ENCODE measurements at places on chromosomes 3 and 15.

GRCh38 chr3:194270627-194271459, 80.3 kb downstream of the CPN2 start:
- peak; percentile 83 for DNase-seq

DNA sequence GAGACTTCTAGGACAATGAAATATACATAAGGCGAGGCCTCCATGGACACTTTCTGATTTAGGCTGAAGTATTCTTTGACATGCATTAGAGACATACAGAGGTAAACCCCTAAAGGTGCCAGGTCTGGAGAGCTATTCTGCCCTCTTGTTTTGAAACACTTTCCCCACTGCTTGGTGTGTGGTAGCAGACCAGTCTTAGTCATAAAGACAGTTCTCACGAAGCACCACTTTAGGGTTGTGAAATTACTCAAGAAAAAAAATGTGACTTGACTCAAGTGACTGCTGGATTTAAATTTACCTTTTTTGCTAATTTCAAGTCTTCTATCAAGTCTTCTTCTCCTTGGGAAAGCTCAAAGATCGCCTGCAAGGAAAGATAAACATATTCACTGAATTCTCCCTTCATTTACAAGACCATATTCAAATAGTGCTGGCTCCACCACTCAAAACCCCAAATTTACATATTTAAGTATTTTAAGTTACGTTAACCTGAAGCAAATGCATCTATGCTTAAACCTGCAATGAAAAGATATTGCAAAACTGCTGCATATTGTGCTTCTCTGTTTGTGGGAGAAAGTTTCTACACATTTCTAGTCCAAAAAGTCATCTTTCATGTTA, 48.4 kb downstream of the ARHGEF3 start:
- no peak for DNase-seq

DNA sequence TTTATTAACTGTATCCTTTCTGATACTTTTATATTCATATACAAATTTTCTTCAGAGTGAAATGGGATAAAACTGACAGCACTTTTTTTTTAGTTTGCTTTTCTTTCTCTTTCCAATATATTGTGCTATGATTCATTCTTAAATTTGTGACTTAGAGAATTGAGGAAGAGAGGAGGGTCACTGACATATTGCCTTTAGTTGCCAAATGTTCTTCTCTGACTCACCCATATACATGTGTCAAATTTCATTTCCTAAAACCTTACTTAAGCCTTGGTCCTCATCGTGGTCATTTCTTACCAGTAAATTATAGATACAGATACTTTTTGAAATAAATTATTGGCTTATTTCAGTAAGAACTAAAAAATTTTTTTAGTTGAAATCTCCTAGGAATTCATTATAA, 53.9 kb downstream of the CLASP2 start:
- no peak for DNase-seq

GRCh38 chr15:82969353-82969752, 16.7 kb upstream of the RAMAC start:
- DNase-seq = no peak

DNA sequence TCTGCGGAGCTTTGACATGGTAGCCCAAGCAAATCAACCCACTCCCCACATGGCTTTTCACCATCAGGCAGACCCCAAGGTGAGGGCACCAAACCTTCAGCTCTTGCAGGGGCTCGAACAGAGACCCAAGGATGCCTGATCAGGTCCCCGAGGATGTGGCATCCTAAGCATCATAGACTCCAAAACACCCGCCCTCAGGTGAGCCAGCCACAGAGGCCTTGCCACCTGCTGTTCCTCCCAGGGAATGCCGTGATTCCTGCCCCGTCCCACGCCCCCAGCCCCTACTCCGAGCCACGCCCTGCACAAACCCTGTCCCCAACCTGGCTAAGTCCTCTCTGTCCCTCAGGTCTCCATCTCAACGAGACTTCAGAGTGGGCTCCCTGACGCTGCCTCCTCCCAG, 34.7 kb upstream of the SLC41A3 start:
- no peak for DNase-seq

- DNase-seq = peak; percentile 46
Observed at GRCh38 chr15:45023659-45024225, 747 bp downstream of the SORD start.

GRCh38 chr3:187084126-187084525, 55.2 kb downstream of the RPL39L start:
- DNase-seq = peak; percentile 87

DNA sequence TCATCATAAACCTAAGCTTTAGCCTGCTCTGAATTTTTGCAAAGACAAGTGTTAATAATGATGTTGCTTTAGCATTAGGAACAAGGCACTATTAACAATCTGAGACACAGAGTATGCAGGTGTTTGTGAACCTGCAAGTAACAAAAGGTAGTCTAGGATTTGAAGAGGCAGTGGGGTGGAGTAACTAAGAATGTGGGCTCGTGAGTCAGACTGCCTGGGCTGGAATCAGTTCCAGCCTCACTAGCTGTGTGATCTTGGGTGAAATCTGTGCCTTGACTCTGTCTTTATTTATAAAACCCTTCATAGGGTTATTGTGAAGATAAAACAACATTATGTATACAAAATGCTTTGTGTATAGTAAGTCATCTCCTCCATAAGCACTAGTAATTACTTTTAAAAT, 610.6 kb upstream of the CFAP20DC start:
- no peak for DNase-seq

GRCh38 chr3:188946351-188947240, 225.2 kb upstream of the TPRG1 start:
- no peak for DNase-seq

- no peak for DNase-seq
Observed at GRCh38 chr3:58962040-58962651, 87.7 kb downstream of the CFAP20DC start.

DNA sequence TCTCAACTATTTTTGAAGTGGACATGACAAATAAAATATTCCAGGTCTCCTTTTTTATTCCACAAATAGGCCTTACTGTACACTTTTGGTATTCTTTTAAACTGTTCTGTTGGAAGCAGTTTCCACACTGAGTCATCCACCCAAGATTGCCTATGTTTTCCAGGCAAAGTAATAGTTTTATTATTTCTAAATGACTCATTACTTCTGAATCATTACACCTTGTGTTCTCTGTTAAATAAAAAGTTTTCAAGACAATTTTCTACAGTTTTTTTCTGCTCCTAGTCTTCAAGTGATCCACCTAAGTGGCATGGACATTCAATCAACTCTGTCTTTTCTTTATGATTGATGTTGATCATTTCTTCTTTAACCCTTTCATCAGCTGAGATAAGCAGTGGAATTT, 26.5 kb downstream of the PPP2R3A start:
- DNase-seq = peak; percentile 25

GRCh38 chr3:50326182-50326541, 1.9 kb downstream of the TUSC2 start:
- DNase-seq = no peak

DNA sequence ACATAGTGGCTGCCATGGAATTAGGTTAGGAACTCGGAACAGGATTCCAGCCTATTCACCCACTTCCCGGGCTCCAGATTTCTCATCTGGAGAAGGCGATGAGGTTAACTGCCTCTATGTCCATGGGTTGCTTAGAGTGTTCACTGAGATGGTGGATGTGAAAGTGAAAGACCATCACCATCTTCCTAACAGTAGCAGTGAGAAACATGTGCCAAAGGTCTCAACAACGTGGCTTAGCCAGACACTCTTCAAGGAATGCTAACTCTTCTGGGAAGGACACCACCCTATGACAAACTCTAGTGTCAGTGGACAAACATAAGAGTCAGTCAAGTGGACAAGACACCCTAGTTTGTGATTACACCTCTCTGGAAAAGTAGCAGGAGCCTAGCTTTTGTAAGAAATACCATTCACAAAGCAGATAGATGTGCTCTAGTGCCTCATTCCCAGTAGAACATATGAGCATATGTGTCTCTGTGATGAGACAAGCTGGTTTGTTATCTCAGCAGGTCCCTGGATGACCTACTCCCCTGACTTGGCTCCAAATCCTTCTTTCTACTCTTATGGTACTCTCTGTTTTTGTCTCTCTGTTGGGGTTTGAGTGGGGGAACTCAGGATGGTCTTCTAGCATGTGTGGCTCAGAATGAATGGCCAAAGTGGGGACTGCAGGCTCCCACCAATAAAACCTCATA, 210.2 kb upstream of the WNT5A start:
- DNase-seq = no peak

DNA sequence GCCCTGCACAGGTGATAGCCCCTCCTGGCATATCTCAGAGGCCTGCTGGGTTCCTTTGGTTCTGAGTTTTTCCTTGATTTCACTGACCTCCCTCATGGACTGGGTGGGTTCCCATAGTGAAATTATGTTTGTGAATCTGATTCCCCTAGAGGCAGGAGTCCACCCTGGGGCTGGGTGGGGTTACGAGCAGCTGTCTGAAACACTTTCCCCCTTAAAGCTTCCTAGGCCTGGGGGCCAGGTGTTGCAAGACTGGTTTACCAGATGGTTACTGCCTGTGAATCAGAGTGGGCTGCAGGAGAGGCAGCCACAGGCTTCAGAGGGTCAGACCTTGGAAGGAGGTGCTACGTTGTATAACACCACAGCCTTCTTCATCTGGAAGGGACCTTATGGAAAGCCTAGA, 34.3 kb downstream of the IL20RB start:
- DNase-seq = no peak

GRCh38 chr15:73851689-73852088, 21.7 kb upstream of the TBC1D21 start:
- peak; percentile 65 for DNase-seq

DNA sequence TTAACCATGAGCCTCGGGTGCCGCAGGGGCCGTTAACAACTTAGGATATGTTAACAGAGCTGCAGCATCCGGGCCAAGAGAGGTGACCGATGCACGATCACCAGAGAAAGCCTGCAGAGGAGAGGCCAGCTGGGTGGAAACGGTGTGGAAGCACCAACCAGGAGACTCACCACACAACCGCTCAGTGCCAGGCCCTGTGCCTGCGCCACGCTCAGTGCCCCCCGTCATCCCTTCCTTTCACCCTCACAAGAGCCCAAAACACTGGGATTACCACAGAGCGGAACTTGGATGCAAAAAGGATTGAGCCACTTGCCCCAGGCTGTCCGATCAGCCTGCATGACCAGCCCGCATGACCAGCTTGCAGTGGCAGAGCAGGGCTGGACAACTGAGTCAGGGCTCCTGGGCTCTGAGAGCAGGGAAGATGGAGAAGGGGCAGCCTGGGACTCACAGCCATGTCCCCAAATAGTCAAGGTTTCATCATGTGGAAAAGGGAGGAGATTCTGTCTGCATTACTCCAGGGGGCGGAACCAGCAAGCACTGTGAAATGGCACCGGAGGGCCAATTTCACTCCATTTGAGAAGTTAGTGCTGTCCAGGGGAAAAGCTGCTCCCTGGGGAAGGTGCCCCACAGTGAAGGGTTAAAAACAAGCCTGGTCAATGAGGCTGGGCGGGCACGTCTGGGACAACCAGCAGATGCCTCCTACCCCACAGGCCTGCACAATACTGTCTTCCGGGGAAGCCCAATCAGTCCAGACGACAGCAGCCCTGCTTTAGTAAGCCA, 156.8 kb downstream of the ATP10A start:
- no peak for DNase-seq

- DNase-seq = peak; percentile 38
Observed at GRCh38 chr3:126170073-126170777, 10.2 kb downstream of the ALDH1L1 start.

DNA sequence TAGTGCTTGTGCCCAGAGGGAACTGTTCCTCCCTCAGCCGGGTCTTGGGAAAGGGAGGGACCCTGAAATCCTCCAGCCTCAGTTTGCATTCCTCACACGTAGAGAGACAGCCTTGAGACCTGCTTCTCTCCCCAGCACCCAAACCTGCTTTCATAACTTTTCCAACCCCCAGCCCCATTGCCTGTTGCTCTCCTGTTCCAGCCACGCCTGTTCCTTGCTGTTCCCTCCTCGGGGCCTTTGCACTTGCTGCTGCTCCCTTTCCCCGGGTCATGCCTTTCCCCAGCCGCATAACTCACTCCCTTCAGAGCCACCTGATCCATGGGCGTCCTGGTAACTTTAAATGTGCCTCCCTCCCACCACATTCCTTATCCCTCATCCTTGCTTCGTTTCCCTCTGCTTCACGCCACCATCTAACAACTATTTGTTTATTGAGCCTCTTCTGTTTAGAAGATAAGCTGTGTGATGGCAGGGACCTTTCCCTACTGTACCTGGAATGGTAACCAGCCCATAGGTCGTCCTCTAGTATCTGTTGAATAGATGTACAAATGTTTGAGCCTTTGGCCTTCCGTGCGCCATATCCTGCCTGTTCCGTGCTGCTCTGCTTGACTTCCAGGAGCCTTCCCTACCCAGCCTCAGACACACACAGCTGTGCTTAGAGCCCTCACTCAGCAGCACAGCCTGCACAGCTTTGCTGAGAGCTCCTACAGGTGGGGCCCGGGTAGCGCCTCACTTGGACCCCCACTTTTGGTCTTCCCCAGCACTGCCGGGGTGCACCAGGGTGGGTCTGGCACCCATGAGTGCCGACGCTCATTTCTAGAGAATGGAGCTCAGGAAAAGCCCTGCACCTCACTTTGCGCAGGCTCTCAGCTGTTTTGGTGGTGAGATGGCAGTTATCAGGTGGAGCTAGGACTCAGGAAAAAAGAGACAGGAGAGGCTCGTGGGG, 60.2 kb downstream of the SCN5A start:
- no peak for DNase-seq

- no peak for DNase-seq
Observed at GRCh38 chr3:5020242-5020722, 41.0 kb downstream of the BHLHE40 start.

GRCh38 chr3:71463617-71464016, 119.9 kb downstream of the FOXP1 start:
- DNase-seq = no peak

- DNase-seq = no peak
Observed at GRCh38 chr3:12316253-12316652, 27.4 kb downstream of the PPARG start.

GRCh38 chr3:71316066-71316777, 267.3 kb downstream of the FOXP1 start:
- DNase-seq = no peak

- no peak for DNase-seq
Observed at GRCh38 chr15:22954326-22954725, 25.8 kb downstream of the CYFIP1 start.

DNA sequence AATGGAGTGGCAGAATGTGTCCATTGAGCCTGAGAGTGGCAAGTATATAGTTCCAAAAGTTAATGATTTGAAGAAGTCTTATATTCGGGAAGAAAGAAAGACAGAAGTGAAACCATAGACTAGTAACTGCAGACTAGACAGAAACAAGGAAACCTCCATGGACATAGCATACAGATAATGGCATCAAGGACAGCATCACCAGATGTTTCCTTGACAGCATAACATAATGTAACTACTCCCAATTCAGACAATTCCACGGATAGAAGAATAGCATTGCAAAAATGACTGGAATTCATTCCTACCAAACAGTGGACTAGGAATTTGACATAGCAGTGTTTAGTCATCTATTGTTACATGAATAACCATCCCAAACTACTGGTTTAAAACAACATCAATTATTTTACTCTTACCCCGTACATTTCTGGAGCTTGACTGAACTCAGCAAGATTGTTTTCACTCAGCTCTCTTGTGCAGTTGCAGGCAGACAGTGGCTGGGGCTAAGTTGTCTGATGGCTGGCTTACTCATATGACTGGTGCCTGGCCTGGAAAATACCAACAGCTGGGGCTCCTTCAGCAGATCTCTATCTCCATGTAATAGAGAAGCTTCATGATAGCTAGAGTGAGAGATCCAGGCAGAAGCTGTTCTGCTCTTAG, 109.7 kb upstream of the GADL1 start:
- DNase-seq = peak; percentile 50
